ENCODE measurements at places on chromosomes 3 and 15.

DNA sequence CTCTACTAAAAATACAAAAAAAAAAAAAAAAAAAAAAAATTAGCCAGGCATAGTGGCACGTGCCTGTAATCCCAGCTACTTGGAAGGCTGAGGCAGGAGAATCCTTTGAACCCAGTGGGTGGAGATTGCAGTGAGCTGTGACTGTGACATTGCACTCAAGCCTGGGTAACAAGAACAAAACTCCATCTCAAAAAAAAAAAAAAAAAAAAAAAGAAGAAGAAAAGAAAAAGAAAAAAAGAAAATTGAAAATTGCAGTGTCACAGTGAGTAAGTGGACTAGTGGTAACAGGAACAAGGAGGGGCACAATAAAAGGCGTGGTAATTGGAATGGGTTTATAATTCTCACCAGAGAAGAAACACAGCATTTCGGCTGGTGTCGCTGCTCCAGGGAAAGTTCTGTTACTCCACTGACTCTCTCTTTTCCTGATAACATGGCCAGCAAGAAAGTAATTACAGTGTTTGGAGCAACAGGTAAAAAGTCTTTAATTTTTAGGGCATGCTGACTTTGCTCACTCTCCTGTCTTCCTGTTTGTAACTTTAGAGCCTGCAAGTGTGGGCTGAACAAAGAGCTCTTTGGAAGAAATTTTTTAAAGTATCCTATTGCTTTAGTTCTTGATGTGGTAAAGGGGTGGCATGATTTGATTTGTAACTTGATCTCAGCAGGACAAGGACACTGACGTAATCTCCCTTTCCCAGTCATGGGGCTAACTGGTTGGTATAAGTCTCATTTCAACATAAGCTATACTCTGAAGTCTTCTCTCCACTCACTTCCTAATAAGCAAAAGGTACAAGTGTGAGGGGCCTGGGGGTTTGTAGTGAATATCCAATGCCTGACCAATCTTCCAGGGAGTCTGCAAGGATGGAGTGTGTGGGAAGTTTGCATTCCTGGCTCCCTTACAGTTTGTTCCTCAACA is 22.1 kb upstream of the TRA2B start:
- H3K27ac ChIP-seq = no peak overlapping the region
- H3K27me3 ChIP-seq = peaks cover 34% of the 10 kb centered on the region
- no peaks in the 10 kb centered on the region for H3K36me3 ChIP-seq
- H3K4me1 ChIP-seq = no peaks in the 10 kb centered on the region
- no peak for DNase-seq

DNA sequence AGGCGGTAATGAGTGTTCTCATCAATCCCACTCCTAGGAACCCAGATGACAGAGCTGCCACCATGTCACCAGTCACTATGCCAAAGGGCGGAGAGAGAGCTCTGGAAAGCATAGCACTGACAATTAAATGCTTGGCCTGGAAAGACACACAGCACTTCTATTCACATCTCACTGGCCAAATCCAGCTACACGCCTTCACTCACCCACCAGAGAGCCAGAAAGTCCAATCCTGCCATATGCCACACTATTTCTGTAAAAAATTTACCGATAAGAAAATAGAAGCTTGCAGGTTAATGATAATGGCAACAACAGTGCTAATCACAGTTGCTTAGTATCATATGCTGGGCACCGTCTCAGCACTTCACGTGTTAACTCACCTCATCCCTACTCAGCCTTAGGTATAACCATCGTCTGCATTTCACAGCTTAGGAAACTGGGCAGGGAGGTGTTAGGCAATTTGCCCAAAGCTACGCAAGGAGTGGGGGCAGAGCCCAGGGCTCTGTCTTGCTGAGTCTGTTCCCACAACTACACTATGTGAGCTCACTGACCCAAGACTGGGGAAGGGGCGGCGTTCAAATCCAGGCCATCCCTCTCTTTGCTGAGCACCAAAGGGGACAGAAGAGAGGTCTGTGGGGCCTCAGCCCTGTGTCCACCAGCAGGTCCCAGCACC is 16.5 kb downstream of the KLHL25 start:
- H3K27me3 ChIP-seq = no peaks in the 10 kb centered on the region
- H3K27ac ChIP-seq = no peak overlapping the region
- no peaks in the 10 kb centered on the region for H3K36me3 ChIP-seq
- no peak for DNase-seq

DNA sequence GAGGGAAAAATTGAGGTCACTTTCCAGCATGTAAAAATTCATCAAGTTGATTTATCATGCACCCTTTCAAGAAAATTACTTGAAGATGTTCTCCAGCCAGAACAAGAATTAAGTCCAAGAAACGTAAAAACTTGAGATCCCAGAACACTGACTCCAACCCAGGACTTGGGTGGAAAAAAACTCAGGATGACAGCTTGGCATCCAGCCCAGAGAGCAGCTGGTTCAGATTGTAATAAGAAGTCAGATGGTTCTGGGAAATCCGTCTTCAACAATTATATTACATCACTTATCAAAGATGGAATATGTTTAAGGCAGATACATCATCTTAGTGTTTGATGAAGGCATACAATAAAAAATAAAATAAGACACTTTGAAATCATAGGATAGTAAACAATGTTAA is 23.0 kb upstream of the DNAJC13 start:
- DNase-seq = no peak
- H3K4me3 ChIP-seq = no peak overlapping the region
- H3K27me3 ChIP-seq = no peaks in the 10 kb centered on the region
- no peaks in the 10 kb centered on the region for H3K4me1 ChIP-seq

DNA sequence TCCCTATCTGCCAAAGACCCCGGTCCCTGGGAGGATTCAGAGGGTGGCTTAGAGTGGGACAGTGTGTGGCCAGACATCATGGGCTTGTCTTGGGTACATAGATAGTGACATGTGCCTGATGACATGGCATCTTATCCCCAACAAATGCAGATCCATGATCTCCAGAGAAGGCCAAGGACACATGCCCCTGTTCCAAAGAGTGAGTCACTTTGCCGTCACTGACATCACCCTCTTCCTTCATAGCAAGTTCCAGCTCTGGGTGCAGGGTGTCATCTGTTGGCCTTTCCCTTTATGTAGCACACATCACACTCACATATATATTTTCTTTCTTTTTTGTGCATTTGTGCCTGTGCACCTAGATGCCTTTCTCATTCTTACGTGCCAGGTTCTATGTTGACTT is 350.5 kb downstream of the LRTM1 start:
- no peak overlapping the region for H3K27ac ChIP-seq
- no peaks in the 10 kb centered on the region for H3K4me1 ChIP-seq
- no peaks in the 10 kb centered on the region for H3K36me3 ChIP-seq

- no peak overlapping the region for H3K27ac ChIP-seq
- H3K4me1 ChIP-seq = no peaks in the 10 kb centered on the region
- H3K27me3 ChIP-seq = peaks cover 10% of the 10 kb centered on the region
- no peak overlapping the region for H3K4me3 ChIP-seq
Measured at GRCh38 chr15:94064676-94065313, 166.6 kb upstream of the MCTP2 start.

DNA sequence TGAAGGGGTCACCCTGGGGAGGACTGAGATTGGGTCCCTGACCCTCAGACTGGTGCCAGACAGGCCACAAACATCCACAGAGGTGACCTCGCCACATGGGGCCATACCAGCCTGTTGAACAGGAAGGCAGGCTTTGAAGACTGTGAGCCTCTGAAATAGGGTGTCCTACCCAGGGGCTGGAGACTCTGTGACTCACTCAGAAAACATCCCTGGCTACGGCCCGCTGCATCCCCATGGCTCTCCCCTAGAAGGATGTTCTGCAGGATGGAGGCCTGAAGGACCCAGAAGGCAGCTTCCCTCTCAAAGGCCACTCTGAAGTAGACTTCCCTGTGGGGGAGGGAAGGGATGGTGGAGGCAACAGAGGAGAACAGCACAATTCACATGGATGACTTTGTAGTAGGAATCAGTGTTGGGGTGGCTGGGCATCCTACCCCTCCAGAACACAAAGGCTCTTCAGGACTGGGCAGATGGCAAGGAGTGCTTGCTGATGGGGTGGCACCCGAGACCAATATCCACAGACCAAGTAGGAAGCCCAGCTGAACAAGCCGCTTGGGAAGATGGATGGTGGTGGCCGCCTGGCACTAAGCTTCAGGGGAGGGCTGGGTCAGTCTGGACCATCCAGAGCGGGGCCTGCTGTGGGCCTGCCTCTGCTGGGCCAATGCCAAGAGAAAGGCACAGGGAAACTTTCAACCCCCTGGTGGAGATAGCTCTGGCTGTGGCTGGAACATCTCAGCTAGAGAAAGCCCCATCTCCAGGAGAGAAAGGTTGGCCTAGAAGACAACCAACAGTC is 37.6 kb upstream of the DUSP7 start:
- no peaks in the 10 kb centered on the region for H3K4me1 ChIP-seq
- DNase-seq = no peak
- no peaks in the 10 kb centered on the region for H3K36me3 ChIP-seq
- H3K27me3 ChIP-seq = no peaks in the 10 kb centered on the region
- H3K27ac ChIP-seq = no peak overlapping the region
- no peak overlapping the region for H3K4me3 ChIP-seq

GRCh38 chr3:11140030-11140712 is 14.1 kb upstream of the HRH1 start:
- no peaks in the 10 kb centered on the region for H3K27me3 ChIP-seq
- peak overlapping the region; percentile 44 for H3K27ac ChIP-seq
- peaks cover 41% of the 10 kb centered on the region for H3K4me1 ChIP-seq
- H3K36me3 ChIP-seq = peaks cover 5% of the 10 kb centered on the region
- peak overlapping the region; percentile 85 for H3K4me3 ChIP-seq
- peak; percentile 73 for DNase-seq

GRCh38 chr15:52331490-52332240 is 36.1 kb upstream of the MYO5C start:
- H3K27me3 ChIP-seq = no peaks in the 10 kb centered on the region
- DNase-seq = peak; percentile 25
- H3K36me3 ChIP-seq = peaks cover 22% of the 10 kb centered on the region
- H3K4me3 ChIP-seq = no peak overlapping the region
- peaks cover 8% of the 10 kb centered on the region for H3K4me1 ChIP-seq

- no peaks in the 10 kb centered on the region for H3K4me1 ChIP-seq
- no peak overlapping the region for H3K4me3 ChIP-seq
- no peak for DNase-seq
- no peaks in the 10 kb centered on the region for H3K36me3 ChIP-seq
Measured at GRCh38 chr3:168121184-168122017, 25.7 kb upstream of the GOLIM4 start.

DNA sequence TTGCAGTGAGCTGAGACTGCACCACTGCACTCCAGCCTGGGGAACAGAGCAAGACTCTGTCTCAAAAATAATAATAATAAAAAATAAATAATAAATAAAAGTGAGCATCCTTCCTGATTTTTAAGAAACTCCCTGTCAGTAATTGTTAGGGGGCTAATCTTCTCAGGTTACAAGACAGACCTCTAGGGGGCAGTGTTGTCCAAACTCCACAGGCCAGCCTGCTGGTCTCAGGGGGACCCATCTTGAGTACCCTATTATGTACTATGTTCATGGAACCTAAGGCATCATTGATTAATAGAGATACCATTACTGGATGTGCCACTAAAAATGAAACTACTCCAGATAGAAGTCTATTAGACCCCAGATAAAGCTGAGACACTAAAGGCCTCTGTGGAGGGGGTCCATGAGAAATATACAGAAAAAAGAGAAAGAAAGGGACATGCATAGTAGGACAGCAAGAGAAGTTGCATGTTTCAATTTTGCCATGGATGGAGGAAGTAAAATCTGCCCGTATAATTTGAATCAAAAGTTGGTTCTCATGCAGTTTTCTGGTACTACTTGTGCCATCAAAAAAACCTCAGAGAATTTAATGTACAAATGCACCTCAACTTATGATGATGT is 85.5 kb upstream of the CDV3 start:
- no peaks in the 10 kb centered on the region for H3K27me3 ChIP-seq
- peaks cover 6% of the 10 kb centered on the region for H3K36me3 ChIP-seq
- H3K4me3 ChIP-seq = no peak overlapping the region
- peak; percentile 44 for DNase-seq
- H3K27ac ChIP-seq = peak overlapping the region; percentile 88

DNA sequence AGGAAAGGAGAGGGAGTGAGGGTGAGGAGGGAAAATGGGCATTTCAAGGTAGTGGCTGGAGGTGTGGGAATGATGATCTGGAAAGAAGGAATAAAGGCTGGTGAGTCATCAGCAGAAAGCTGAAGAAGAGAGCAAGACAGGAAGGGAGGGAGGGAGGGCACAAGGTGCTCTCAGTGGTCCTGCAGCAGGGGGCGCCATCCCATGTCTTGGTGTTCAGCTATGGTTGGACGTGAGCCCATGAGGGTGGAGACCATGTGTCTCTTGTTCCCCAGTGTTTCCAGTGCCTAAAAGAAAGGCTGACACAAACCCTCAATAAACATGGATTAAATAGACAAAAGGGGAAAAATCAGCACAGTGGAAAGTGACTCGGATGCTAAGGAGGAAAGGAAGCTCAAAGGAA is 228.5 kb downstream of the NTRK3 start:
- no peaks in the 10 kb centered on the region for H3K4me1 ChIP-seq
- no peak for DNase-seq
- no peaks in the 10 kb centered on the region for H3K36me3 ChIP-seq
- H3K27ac ChIP-seq = no peak overlapping the region

GRCh38 chr3:141409940-141410241 is 41.6 kb downstream of the ZBTB38 start:
- no peak for DNase-seq
- peak overlapping the region; percentile 57 for H3K27ac ChIP-seq
- peaks cover 27% of the 10 kb centered on the region for H3K36me3 ChIP-seq

DNA sequence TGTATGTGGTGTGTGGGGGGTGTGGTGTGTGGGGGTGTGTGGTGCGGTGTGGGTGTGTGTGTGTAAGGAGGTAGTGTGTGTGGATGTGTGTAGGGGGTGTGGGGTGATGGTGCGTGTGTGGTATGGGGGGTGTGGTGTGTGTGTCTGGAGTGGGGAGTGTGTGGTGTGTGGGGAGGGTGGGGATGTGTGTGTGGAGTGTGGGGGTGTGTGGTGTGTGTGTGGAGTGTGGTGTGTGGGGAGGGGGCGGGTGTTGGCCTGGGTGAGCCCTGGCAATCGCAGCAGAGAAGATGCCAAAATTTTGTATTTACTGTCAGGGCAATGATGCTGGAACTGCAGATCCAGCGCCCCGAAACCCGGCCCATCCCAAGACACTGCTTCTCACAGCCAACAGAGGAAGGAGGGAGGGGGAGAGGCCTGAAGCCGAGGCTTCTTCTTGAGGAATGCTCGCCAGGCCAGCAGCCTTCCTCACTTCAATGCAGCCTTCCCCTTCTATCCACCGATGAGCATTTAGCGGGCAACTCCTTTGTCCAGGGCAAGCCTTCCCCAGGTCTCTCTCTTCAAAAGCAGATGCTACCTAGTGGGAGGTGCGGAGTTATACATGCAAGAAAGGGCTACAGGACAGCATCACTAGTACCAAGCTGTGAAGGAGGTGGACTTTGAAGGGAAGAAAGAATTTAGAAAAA is 11.9 kb upstream of the SRP14 start:
- H3K4me1 ChIP-seq = peaks cover 70% of the 10 kb centered on the region
- H3K27me3 ChIP-seq = no peaks in the 10 kb centered on the region
- no peak overlapping the region for H3K4me3 ChIP-seq
- no peaks in the 10 kb centered on the region for H3K36me3 ChIP-seq

DNA sequence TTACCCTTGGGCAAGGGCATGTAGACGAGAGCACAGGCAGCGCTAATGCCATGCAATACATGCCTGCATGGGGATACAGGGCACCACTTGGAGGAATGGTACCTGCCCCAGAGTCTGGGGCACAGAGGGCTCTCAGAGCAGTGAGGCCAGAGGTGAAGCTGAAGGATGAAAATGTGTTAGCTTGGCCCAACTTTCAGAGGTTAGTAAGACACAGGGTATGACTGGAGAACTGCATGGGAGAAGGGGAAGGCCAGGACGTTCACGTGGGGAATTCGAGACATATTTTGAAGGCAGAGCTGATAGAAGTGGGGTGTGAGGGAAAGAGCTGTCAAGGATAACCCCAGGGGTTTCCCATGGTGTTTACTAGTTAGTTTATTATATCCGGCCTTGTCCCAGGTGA is 19.6 kb downstream of the CSRNP1 start:
- DNase-seq = no peak
- H3K27me3 ChIP-seq = no peaks in the 10 kb centered on the region
- no peak overlapping the region for H3K4me3 ChIP-seq
- H3K4me1 ChIP-seq = peaks cover 4% of the 10 kb centered on the region

Measured in naive B cell (primary cell).